SIG-M5 (cell line): ENCODE measurements at places on chromosomes 5 and 9.

- no peak for DNase-seq
Measured at GRCh38 chr5:179900711-179901110, 7.0 kb downstream of the TBC1D9B start.

- DNase-seq: no peak
Measured at GRCh38 chr9:134619983-134620661, 21.5 kb upstream of the COL5A1 start.

GRCh38 chr9:101705135-101705661 is 33.2 kb downstream of the GRIN3A start:
- no peak for DNase-seq

DNA sequence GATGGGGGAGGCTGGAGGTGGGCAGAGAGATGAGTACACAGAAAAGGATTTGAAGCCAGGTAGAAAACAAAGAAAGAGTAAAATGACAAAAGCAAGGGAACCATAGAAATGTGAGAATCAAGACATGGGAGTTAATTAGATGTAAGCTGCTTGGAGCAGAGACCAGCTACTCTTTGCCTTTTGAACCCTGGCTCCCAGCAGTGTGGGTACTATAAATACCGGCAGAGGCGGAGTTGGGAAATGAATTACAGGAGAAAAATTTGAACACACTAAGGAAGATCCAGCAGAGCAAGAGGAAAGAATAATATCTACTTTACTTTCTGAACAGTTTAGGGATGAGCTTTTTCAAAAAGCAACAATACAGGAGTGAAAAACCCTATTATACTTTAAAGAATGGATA is 36.5 kb downstream of the KIF24 start:
- no peak for DNase-seq

DNA sequence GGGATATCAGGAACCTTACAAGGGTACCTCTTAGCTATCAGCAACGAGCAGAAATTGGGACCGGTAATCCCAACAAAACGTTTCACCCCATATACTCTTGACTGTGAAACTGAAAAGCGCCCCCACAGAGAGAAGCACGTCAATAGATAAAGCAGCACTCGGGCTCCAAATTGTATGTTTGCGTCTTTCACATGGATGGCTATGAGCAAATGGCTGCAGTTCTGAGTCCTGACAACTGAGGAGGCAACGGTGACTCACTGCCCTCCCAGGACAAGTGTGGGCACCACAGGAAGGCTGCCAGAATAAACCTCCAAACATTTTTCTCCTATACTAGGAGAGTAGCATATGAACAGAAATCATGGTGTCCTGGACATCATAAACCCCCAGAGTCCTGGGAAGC is 36.6 kb downstream of the SEMA4D start:
- DNase-seq: no peak

DNA sequence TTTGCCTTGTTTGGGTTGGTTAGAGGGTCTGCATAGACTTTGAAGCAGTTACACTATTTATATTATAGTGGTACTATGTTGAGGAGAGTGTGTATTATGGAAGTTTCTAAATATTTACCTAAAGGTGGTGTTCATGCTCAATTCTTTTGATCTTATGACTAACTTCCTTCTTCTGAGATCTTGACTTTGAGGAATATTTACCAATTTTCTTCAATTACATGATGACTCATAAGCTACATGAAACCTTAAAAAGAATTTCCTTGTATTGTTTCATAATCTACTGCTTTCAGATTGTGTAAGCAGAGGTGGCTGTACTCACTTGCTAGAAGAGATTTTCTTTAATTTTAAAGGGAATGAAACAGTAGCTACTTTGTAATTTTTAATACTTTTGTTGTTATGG is 276.1 kb downstream of the TAF11L14 start:
- DNase-seq: peak; percentile 73

- no peak for DNase-seq
Measured at GRCh38 chr5:58066557-58066956, 393.3 kb downstream of the PLK2 start.

GRCh38 chr9:93586290-93587057 is 10.1 kb downstream of the PHF2 start:
- DNase-seq: no peak

- DNase-seq: no peak
Measured at GRCh38 chr5:38420246-38420645, 136.2 kb downstream of the LIFR start.

GRCh38 chr9:37953775-37954437 is 50.0 kb upstream of the SLC25A51 start:
- no peak for DNase-seq
